Activated CD8-positive, alpha-beta memory T cell treated with anti-CD3 and anti-CD28 coated beads for 48 hours (primary cell): ENCODE measurements at places on chromosomes 5 and 9.

DNA sequence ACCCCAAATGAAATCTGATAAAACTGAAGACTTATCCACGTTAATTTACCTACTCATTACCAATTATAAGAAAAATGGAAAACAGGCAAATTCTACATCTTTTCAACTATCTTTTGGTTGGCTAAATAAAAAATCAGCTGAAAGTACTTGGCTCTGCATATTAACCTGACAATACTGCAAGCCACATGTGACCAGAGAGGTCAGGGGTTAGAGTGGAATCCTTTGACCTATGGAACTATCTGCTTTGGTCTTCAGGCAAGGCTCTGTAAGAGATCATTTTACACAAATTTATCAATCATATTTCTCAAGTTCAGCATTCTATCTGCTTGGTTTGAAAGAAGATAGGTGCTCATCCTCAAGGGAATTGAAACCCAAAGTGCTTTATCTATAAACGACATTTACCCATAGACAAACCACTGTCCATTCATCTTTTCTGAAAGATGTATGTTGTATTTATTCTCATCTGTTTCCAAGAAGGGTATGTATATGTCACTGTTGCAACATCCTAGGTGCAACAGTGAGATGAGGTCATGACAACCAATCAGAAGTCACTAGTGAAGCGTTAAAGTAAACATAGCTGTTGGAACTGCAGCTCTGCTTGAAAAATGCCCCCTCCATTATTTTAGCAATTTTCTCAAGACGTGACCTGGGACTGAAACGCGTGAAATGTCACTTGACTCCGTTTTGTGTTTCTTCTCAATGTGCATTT is 144.9 kb upstream of the POU5F2 start:
- no peak for DNase-seq

GRCh38 chr9:95027914-95028852 is 289.3 kb downstream of the FANCC start:
- no peak for DNase-seq

DNA sequence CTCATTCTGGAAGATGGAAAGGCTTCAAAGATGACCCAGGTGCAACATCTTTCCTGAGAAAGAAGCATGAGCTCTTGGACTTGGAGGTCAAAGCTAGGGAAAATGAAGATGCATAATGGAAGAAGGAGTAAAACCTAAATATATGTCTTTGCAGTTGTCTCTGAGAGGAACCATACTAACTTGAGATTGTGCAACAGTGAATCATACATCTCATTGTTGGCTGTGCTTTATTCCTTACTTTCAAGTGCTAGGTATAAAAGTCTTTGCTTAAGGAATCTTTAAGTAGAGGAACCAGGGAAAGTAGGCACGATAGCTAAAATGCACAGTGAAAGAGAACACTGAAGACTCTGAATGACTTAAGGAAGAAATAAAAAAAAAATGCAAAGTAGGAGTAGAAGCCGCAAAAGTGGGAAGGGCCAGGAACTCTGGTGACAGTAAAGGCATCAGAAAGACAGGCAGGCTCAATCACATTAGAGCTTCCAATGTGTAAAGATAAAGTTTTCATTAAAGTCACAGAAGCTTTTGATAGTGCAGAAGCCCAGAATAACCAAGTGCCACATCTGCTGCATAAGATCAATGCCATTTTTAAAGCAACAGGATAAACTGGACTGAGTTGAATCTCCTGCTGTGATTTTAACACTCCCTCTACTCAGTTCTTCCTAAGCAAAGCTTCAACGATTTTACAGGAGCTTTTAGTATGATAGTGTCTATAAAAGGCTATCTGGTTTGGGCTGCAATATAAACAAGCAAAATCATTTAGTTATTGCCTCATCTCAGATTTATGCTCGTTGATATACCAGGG is 432.3 kb upstream of the EDIL3 start:
- no peak for DNase-seq

- DNase-seq, result no peak
Observed at GRCh38 chr5:56698463-56699381, 116.6 kb upstream of the MAP3K1 start.

GRCh38 chr5:98804066-98804465 is 30.6 kb downstream of the RGMB start:
- no peak for DNase-seq

DNA sequence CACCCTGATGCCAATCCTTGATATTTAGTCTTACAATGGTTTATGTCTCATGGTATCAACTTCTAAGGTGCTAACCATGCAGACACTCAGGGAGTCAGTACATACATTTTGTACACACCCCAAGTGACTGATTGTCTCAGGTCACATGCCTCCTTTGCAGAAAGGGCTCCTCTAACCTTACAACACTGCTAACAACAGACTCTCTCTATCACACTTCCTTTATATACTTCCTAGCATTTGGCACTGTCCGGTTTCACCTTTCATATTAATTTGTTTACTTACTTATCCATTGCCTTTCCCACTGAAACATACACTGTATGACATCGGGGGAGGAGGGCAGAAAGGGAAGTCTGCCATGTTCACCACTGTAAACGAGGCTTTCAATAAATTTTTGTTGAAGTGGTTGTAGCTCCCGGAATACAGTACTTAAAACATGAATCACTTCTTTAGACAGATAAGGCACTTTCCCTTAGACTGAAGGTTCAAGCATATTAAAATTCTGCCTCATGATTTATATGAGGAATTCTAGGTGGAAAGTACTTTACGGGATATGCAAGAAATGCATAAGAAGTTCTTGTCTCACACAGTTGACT is 20.6 kb downstream of the EMB start:
- no peak for DNase-seq

DNA sequence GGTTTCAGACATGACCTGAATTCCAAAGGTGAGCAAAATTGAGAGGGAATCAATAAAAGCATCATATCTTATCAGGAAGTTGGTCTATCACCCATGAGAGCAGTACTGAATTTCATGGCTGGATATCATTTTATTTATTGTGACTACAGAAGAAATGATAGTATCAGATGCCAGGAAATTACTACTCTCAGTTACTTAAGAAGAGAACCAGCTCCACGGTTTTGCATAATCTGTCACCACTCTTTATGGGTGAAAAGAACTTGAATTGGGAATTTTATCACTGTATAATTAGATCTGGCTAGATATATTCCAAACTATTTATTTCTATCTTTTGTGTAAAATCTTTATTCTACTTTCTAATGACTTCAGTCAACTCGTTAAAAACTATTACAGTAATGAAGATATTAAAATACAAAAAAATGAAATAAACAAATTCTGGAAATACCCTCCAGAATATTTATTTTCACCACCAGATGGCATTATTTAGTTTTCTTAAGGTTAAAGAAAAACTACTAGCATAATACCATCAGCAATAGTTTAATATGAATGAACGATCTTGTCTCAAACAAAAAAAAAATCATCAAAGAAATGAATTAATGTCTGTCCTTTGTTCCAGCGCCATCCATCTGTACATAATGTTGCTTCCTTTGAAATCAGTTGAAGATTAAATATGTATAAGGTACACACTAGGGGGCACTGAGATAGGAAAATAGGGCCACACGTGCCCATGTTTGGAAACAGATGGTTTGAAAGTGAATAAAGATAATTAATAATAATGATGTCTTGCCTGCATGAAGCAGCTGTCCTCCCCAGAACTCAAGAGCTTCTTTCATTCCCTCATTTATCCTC is 84.7 kb upstream of the SLCO6A1 start:
- DNase-seq, result no peak
